Uterus (tissue), 4 donors: ENCODE measurements at places on chromosomes 7 and 10. TPM values are rescaled to one million over a fixed set of nuclear protein-coding genes. Genes with fewer than 3 reads are reported as not detected.
A peak's percentile ranks its signal among the peaks of the same experiment; 100 is the strongest.

DNA sequence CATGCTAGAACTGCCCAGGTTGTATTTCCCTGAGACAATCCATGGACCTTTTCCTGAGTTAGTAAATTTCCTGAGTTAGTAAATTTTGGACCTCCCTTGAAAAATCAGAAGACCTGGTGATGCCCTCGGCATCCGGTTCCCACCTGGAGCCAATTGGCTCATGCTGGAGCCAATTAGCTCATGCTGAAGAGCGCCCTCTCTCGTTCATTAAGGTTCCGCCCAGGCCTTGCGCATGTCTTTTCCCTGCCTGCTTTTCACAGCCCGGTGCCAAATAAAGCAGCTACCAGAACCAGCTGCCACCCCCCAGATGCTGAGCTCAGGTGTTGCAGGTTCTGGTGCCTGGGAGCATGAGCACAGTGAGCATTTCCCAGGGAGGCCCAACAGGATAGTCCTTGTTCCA is 96.2 kb downstream of the APBB1IP start:
- DNase-seq: no peak

PAPOLB gene
- total RNA-seq: 1.6 TPM

GRCh38 chr7:5450549-5451327 is 27.1 kb upstream of the TNRC18 start:
- DNase-seq: peak; percentile 65

GRCh38 chr10:131963811-131964210 is 17.9 kb downstream of the BNIP3 start:
- no peak for DNase-seq

DNA sequence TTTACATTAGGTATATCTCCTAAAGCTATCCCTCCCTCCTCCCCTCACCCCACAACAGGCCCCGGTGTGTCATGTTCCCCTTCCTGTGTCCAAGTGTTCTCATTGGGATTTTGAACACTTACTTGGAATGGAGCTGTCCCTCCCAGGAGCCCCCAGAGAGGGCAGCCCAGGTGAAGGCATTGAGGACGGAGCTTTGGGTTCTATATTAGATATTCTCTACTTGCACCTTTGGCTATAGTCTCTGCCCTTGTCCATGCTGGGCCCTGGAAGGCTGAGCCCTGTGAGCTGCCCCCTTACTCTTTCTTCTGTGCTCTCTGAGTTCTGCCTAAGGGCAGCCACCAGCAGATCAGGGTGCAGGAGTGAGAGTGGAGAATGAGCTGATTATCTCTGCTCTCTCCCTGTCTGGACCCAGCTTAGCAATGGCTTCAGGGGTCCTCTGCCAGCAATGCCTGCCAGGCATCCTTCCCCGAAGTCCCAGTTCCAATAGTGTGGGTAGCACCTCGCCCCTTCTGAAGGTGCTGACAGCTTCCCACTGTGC is 11.2 kb downstream of the ADRA2A start:
- DNase-seq: no peak

TMEM273 gene
- 15.9 TPM for total RNA-seq
